ENCODE measurements at places on chromosomes 3 and 15.

DNA sequence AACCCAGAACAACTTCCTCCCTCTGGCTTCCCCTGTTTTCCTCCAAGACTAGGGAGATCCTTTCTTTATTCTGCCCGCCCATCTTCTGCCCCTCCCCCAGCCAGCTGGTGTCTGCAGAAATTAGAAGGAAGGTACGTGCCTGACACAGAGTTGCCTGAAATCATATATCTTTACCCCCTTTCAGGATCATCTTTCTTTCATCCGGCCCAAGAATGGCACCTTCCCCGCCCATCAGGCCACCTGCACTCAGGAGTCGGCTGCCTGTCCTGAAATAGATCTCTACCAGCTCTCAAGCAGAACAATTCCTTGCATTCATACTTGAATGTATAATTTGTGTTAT is 133.7 kb downstream of the VGLL4 start:
- no peak for DNase-seq

GRCh38 chr15:38817427-38818156 is 253.0 kb upstream of the RASGRP1 start:
- DNase-seq: peak; percentile 19

DNA sequence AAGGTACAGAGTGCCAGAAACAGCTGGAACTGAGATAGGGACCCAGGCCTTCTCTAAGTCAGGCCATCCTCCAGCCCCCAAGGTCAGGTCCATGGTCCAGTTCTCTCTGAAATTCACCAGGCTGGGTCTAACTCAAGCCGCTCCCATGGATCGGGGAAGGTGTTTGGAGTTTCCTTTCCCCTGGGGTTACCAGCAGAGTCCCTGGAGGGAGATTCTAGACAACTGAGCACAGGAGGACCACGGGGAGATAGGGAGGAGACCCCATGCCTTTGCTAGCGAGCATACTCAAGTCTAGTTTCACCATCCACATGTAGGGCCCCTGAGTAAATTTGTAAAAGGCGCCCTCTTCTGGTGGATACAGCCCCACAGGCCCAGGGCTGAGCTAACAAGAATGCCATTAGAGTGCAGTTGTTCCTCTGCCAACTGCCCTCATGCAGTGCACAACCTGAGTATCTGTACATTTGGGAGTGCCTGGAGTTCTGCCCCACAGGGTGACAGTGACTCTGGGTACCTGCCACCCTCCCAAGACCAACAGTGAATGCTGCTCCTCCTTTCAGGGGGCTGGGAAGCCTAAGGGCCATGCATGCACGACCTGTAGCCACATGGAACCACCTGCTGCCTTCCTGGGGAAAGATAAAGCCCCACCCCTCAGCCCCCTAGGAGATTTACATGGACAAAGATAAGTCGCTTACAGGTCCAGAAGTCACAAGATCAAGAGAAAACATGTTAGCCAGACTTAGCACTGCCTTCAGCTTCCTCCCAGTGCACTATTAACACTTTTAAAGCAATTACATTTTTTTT is 89.0 kb downstream of the IQSEC1 start:
- peak; percentile 13 for DNase-seq

- no peak for DNase-seq
Measured at GRCh38 chr15:41774882-41775417, 666 bp downstream of the MAPKBP1 start.

GRCh38 chr3:129230311-129231019 is 18.9 kb upstream of the COPG1 start:
- no peak for DNase-seq

DNA sequence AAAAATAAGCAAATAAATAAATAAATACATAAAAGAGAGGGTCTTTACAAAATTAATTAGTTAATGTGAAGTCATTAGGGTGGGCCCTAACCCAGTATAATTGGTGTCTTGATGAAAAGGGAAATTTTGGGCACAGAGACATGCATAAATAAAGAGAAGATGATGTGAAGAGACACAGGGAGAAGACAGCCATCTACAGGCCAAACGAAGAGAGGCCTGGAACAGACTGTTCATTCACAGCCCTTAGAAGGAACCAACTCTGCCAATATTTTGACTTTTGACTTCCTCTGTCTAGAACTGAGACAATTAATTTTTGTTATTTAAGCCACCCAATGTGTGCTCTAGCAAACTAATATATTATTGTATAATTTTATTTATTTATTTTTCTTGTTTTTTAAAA is 29.6 kb upstream of the SELENOK start:
- DNase-seq: no peak

DNA sequence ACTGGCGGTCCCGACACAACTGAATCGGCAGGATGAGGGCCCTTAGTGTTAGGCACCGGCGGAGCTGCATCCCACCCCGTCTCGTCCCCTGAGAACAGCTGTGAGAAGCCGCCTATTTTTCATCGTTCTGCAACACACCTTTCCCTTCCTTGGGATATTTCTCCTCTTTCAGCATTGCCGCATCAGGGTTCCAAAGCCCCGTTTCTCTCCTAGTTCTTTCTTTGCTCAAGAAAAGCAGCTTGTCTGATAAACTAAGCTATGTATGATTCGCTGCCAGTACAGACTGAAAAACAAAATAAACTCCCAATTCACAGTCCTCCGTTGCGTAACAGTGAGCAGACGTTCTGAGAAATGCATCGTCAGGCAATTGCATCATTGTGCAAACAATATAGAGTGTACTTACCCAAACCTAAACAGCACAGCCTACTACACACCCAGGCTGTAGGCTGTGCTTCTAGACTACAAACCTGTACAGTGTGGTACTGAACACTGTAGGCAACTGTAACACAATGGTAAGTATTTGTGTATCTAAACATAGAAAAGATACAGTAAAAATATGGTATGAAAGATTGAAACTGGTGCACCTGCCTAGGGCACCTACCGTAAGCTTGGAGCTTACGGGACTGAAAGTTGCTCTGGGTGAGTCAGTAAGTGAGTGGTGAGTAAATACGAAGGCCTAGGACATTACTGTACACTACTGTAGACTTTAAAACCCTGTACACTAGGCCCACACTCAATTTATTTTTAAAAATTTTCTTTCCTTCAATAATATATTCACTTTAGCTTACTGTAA is 8.9 kb upstream of the ADAMTS17 start:
- DNase-seq: no peak

- DNase-seq: no peak
Measured at GRCh38 chr3:46830801-46831200, 32.4 kb downstream of the MYL3 start.

DNA sequence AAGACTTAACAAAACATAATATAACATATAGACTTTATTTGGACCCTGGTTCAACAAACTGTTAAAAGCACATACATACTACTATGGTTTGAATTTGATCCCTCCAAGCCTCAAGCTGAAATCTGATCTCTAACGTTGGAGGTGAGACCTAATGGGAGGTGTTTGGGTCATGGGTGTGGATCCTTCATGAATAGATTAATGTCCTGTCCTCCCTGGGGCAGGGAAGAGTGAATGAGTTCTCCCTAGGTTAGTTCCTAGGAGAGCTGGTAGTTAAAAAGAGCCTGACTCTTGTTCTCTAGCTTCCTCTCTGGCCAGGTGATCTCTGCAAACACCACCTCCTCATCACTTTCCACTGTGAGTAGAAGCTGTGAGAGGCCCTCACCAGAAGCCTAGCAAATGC is 36.4 kb downstream of the CLASP2 start:
- DNase-seq: no peak

DNA sequence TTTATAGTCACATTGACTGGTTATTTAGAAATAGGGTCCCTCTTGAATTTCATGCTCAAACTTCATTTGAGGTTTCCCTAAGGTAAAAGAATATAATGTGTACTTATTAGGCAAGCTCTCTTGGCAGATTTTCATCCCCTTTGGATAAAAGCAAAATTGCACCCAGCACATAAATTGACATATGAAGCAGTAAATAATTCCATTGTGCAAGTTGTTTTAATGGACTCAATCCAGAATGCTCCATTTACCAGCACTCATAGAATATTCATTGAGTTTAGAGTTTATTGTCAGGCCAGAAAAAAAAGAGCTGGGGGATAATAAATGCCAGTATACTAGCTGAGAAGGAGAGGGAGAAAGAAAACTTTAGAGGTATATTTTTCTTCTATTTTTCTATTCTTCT is 136.8 kb downstream of the TPRG1 start:
- no peak for DNase-seq

DNA sequence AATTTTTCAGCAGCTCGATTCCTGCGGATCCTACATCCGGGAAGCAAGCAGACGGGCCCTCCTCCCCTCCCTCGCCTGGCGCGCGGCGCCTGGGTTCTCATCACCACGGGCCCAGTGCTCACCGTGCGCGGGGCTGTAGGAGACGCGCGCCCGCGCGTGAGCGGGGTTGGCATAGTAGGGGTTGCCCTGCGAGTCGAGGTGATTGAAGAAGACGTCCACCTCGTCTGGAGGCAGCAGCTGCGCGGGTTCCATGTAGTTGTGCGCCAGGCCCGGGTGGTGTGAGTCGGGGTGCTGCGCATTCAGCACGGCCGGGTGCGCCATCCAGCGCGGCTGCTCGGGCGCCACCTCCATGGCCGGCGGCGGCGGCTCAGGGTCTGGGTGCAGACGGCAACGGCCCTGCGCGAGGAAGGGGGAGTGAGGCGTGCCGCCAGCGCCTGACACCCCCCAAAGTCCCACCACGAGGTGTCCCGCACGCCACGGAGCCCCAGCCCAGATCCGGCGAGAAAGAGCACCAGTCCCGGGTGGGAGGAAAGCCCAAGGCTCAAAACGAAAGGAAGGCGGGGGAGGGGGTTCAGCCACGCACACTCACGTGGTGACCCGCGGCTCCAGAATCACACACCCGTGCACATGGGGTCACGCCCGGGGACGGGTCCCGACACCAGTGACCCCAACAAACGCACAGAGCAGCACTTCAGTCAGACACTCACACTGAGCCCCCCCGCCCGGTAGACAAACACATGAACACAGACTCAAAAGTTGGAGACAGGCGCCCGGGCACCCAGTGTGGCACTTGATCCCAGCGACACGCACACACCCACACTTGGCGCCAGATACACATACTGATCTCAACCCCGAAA is 6.1 kb downstream of the GATA2 start:
- DNase-seq: no peak

GRCh38 chr3:115961380-115961779 is 338.1 kb downstream of the GAP43 start:
- DNase-seq: no peak

DNA sequence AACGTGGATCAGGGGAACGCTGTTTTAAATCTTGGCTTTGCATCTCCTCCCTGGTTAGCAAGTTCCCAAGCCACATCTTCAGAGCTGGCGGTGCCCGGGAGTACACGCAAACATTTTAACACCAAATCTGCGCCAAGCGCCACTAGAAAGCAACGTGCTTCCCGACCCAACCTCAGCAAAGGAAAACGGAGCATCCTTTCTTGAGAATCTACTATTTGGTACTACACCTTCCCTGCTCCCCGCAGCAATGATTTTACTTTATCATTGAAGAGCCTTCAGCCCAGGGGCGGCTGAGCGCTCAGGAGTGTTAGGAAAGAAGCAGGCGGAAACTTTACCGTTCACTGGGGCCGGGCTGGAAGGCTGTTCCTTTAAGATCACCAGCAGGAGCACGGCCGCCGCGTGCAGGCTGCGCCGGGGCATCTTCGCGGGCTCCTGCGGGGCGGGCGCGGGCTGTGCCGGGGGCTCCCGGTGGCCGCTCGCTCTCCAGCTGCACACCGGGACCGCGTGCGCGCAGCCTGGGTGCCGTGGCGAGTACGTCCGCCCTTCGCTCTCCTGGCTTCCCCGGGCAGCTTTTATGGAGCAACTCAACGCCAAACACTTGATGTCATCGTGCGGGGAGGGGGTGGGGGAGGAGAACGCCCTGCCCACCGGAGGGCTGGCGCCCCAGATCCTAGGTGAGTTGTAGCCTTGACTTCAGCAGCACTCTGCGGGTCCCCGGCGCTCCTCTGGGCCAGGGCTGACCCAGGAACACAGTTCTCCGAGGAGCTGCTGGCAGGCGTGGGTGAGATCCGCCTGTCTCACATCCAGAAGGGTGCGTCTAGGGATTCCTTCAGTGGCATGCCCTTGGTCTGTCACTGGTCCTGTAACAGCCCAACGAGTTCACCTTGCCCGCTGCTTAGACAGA is at the start of gene CA12:
TSS of gene CA12 (minus strand) at position 546 of the 904 bp plus-strand sequence. CDS start at position 420, 126 bp downstream.
- no peak for DNase-seq

DNA sequence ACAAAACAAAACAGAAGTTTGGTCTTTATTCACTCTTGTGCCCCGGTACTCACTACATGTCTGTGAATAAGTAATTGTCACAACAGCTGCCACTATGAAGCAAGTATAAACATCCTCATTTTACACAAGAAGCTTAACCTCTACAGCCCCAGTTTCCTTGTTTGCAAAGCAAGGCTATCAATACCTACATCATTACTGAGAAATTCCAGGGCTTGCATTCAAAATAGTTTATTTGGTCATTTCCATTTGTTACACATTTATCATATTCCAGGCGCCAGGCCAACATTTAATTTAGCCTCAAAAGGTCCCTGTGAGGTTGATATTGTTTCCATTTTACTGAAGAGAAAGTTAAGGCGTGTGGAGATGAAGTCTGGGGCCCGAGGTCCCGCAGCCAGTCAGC is 161.4 kb upstream of the LRTM1 start:
- DNase-seq: no peak

DNA sequence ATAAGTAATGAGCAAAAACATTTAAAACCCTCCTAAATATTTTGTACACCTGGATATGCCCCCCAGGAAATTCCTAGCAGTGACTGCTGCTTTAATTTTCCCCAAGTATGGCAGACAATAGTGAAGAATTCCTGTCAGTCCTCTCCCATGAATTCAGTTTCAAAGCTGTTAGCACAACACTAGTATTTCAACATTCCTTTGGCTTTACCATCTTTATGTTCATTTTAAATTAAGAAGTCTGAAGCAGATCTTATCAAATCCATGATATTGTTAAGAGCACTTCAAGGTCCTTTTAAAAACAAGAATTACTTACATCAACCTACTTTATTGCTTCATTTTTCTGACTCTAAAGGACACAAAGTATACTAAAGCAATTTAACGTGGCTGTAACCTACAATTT is 28.8 kb upstream of the CDIN1 start:
- no peak for DNase-seq

- DNase-seq: no peak
Measured at GRCh38 chr15:75551091-75551490, 28.0 kb downstream of the PTPN9 start.

GRCh38 chr3:16171825-16172224 is 2.7 kb upstream of the GALNT15 start:
- DNase-seq: no peak

DNA sequence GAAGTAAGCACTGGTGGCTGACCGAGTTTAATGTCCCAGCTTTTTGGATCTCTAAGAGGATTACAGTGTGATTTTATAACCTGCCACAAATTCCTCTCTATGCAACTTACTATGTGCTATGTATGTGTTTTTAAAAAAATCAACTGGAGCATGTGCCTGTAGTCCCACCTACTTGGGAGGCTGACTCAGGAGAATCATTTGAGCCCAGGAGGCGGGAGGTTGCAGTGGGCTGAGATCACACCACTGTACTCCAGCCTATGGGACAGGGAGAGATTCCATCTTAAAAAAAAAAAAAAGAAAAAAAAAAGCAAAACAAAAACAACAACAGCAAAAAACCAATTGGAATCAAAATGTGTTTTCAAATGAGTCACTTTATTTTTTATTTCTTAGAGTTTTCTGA is 29.6 kb downstream of the DUT start:
- no peak for DNase-seq

GRCh38 chr3:10193692-10194327 is 29.1 kb downstream of the IRAK2 start:
- DNase-seq: no peak
